GM23248 (cell line): ENCODE measurements at places on chromosomes 6 and 20.

GRCh38 chr6:14241255-14242070 lies 123.9 kb downstream of the CD83 start:
- no peak for DNase-seq

- no peak for DNase-seq
Observed at GRCh38 chr6:158847786-158848185, 28.6 kb upstream of the EZR start.

DNA sequence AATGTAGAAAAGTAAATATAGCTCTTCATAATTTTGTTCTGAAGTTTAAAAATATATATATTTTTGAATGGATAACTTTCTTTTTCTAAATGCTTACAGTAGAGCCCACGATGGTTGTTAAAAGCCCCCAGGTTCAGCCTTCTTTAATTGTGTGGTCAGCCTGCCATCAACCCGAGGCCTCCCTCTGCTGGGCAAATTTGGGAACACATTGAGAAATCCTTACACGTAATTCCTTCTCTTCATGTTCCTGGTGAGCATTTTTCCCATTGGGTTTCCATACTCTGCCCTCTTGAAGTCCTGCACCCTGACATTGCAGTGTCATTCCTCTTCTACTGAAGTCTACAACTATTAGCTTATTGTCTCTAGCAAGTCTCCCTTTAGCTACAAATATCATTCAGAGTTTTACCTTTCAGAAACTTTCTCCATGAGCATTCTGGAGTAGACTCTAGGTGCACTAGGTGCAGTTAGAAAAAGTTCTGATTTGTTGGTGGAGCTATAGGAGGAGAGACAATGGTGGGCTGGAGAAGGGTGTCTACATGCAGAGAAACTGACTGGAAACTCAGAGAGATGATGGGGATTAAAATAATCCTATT lies 40.6 kb downstream of the TRIM38 start:
- peak; percentile 66 for DNase-seq

DNA sequence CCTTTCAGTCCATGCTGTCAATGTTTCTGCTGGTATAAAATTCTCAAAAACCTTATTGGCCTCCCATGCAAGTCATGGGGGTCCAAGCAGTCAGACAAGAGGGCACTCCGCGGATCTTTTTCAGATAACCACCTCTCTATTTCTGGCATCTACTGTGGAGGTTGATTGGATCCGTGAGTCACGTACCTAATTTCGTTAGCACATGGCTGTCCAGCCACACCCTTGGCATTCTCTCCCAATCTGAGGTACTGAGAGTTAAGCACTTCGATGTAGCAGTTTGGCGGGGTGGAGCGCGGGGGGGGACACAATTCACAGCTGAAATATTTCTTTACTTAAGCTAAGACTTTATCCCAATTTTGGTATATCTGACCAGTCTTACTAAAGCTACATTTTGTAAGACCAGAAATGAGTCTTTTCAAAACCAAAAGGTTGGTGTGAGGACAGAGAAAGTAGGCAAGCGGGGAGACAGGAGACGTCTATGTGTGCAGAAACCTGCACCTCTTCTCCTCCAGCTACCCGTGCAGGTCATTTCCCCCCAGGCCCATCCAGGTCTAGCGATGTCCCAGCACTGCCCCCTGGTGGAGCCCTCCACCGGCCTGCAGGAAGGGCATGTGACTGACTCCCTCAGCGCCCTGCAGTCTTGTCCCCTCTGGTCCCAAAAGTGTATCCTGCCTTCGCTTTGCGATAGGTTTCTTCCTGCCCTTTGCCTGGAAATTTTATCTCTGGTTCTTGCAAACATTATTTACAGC lies 113.1 kb downstream of the ADAT2 start:
- no peak for DNase-seq

DNA sequence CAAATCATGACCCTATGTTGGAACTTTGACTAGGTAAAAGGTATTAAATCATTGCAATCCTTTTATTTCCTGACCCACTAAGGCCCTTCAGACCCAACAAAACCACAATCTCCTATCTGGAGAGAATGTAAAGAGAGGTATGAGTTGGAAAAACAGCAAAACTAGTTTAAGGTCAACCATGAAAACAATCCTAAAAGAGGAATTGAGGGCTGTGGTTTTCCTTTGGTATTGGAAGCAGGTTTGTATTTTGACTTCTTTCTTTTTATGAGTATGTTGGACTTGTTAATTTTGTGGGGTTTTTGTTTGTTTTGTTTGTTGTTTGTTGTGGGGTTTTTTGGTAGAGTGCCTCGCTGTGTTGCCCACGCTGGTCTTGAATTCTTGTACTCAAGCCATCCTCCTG lies 4.7 kb upstream of the SEC63 start:
- no peak for DNase-seq

GRCh38 chr6:37625591-37626374 lies 71.9 kb downstream of the MDGA1 start:
- no peak for DNase-seq

- DNase-seq: no peak
Observed at GRCh38 chr20:9974324-9974723, 60.5 kb upstream of the ANKEF1 start.

- DNase-seq: no peak
Observed at GRCh38 chr6:15990179-15990578, 138.7 kb upstream of the MYLIP start.

GRCh38 chr6:33410711-33411631 lies at the start of gene PHF1:
TSS of gene PHF1 (plus strand) at chr6:33411014. CDS start at chr6:33412264, 1,250 bp downstream.
- DNase-seq: peak; percentile 90

DNA sequence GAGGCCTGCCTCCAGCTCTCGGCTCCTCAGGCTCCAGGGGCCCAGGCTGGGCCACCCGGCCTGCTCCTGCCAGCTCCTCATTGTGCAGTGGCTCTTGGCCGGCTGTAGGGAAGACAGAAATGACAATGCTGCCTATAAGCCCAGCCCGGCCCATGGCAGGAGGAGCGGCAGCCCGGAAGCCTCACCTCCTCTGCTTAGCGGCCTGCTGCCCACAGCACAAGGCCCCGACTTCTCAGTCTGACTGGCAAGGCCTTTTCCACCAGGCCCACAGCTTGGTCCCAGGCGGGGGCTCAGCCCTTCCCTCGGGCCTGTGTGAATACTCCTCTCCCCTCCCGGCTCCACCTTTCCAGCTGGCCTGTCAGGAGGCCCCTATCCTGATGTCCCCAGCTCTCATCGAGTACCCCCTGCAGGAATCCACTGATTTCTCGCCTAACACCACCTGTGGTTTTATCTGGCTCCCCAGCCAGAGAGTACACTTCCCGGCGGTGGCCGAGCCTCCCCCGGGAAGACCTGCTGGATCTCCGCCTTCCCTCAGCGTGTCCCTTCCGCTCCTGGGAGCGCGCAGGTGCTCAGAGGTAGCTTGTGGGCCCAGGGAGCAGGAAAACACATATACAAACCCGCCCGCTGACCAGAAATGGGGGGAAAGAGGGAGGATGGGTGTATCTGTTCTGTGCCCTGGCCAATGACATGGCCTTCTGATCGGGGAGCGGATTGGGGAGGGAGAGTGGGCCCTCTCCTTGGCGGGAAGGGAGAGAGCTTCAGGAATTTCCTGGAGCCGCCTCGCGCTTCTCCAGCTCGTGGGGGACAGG lies 963 bp downstream of the DDRGK1 start:
- peak; percentile 71 for DNase-seq
